Activated T-cell treated with anti-CD3 and anti-CD28 coated beads for 24 hours (primary cell): ENCODE measurements at places on chromosomes 1 and 21.

- DNase-seq: no peak
Observed at GRCh38 chr1:193190096-193190744, 3.8 kb upstream of the B3GALT2 start.

DNA sequence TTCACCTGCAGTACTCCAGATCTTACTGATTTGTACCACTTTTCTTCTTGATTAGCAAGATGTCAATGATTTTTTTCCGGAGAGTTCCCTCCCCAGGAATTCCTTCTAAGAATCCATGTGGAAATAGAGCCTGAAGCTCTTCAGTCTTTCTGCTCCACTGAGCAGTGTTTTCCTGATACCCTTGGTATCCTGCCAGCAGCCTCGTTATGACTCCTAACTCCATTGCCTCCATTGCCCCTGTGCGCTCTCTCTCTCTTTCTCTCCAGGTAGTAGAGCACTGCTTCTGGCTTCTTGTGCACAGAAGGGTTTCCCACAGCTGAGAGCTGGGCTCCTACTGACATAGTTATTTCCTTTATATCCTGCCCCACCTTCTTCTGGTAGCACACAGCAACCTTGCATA, 12.2 kb downstream of the UBE2U start:
- DNase-seq: no peak

- no peak for DNase-seq
Observed at GRCh38 chr1:243312952-243313634, 57.3 kb downstream of the SDCCAG8 start.

GRCh38 chr1:205458777-205459566, 3.1 kb upstream of the BLACAT1 start:
- DNase-seq: no peak

DNA sequence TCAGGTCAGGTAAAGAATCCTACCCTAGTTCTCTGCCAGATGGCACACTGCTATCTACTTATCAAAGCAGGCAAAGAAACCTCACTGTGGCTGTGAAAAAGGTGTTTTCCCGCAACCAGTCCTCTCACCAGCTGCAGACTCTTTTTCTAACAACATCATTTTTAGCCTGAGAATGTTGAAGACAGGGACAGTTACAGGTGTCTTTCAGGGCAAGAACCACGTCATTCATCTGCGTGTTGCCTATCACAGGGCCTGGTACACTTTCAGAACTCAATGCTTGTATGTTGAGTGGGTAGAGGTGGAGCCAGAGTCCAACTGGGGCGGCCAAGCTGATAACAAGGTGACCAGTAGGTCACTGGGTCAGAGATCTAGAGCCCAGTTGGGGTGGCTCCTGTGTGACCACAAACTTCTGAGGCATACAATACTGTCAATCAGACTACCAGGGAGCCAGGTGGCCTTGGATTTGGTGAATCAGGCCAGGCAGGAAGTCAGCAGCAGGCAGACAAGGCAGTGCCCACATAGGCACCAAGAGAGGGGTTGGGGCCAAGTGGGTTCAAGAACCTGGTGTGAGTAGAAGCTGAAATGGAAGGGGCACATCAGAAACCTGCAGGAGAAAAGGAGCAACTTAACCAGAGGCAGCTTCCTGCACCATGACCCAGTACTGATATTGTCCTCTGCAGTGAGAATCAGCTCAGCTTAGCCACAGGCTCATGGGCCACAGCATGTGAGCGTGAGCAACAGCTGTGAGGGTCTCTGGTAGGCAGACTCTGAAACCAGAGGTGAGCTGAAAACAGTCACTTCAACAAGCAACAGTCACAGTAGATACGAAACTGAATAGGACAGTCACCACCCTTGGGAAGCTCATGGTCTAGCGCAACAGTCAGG, 123.6 kb downstream of the DTL start:
- DNase-seq: no peak
